NCI-H1694 (cell line): ENCODE measurements at places on chromosomes 5 and 9.

- DNase-seq, result no peak
Measured at GRCh38 chr5:1527533-1528205, 3.9 kb upstream of the LPCAT1 start.

GRCh38 chr5:96640696-96641095 is 21.5 kb upstream of the CAST start:
- no peak for DNase-seq

GRCh38 chr5:931570-932145 is 39.0 kb downstream of the TRIP13 start:
- no peak for DNase-seq

DNA sequence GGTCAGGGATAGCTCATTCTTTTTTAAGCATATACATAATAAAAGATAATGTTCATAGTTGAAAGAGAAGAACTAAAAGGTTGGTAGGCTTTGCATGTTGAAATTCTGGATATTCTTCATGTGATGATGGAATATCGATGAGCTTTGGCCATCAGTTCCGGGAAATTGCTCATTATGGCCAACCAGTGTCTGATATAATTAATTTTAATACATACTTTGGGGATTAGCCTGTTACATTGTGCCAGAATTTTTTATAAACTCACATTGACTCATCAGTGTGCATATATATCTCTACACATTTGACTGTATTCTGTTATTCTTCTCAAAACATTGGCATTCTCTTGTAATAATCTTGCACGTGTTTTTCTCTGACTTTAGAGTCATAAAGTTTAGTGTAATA is 84.3 kb downstream of the NNT start:
- DNase-seq, result no peak

GRCh38 chr9:128138001-128138400 is 10.5 kb upstream of the PTGES2 start:
- DNase-seq, result no peak

DNA sequence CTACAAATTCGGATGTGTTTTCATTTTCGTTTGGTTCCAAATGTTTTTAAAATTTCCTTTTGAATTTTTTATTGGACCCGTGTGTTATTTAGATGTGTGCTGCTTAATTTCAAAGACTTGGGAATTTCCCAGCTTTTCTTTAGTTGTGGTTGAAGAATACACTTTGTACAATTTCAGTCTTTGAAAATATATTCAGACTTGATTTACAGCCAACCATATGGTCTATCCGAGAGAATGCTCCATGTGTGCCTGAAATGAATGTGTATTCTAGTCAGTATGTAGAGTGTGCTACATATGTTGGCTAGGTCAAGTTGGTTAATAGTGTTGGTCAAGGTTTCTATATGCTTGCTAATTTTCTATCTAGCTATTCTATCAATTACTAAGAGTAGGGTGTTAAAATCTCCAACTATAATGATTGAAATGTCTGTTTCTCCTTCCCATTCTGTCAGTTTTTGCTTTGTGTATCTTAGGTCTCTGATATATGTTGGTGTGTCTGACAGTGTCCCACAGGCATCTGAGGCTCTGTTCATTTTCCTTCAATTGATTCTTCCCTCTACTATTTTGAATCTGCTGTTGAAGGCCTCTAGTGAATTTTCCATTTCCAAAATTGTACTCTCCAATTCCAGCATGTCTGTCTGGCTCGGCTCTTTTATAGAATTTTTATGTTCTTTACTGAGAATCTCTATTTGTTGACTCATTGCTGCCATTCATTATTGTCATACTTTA is 36.2 kb downstream of the RNF130 start:
- no peak for DNase-seq

GRCh38 chr5:10366310-10367272 is 13.1 kb downstream of the MARCHF6 start:
- no peak for DNase-seq

DNA sequence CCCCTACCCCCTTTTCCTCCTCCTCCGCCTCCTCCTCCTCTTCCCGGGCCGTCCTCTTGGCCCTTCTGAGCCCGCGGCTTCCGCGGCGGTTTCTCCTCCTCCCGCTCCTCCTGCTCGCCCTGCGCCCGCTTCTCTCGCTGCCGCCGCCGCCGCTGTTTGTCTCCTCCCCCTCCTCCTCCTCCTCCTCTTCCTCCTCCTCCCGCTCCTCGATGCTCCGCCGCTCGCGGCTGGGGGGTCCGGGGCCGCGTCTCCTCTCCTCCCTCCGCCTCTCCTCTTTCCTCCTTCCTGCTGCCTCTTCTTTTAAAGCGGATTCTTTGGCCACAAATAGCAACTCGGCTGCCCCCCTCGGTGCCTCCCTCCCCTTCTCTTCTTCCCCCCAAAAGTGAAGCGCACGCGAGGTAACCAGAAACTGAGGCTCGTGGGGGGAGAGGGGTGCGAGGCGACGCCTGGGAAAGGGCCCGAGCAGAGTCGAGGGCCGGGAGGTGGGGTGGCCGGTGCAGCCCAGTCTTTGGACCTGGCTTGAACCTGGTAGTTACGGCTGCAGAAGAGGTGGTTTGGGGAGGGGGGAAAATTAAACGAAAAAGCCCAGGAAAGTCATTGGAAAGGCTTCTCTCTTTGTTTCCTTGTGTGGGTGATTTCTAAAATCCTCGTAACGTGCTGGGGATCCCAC is 1058.5 kb upstream of the DMAC1 start:
- DNase-seq, result no peak

GRCh38 chr9:98568234-98568908 is 140.4 kb downstream of the GABBR2 start:
- DNase-seq, result no peak

DNA sequence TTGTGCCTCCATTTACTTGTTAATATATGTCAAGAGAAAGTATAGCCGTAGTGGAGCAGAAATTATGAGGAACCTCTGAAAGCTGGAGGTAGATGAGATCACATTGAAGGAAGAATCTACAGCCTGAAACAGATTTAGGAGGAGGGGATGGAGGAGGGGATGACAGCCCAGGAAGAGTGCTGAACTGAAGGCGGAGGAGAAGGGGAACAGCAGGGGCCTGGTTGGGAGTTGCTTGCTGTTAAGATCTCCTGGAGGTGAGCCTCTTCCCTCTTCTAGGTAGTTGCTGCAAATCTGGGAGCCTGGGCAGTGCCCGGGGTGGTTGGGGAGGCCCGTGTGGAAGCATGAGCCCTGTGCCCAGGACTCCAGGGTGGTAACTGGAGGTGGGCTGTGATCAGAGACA is 111.8 kb upstream of the SEMA6A start:
- DNase-seq, result no peak

- no peak for DNase-seq
Measured at GRCh38 chr5:37645707-37646106, 194.1 kb downstream of the GDNF start.

GRCh38 chr5:6755941-6756340 is 42.7 kb downstream of the TENT4A start:
- DNase-seq, result no peak

- no peak for DNase-seq
Measured at GRCh38 chr9:115401756-115402327, 283.9 kb upstream of the TNC start.

DNA sequence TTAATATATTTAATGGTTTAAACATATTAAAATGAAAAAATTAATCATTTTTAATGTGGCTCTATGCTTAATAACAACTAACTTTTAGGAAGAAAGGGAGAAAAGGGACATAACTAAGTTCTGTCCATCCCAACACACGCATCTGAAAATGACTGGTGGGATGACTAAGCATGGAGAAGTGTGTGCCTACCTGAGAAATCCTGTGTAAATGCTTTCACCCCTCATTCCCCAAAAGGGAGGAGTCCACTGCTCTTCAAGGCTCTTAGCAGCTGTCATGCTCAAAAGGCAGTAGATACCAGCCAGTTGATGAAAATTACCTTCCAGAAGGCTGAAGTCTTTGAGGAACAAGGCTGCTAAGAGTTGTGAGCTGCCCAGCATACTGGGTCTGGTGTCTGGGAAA is 130.9 kb downstream of the NFIB start:
- DNase-seq, result no peak
